ENCODE measurements at places on chromosomes 3 and 15.
A peak's percentile ranks its signal among the peaks of the same experiment; 100 is the strongest.

DNA sequence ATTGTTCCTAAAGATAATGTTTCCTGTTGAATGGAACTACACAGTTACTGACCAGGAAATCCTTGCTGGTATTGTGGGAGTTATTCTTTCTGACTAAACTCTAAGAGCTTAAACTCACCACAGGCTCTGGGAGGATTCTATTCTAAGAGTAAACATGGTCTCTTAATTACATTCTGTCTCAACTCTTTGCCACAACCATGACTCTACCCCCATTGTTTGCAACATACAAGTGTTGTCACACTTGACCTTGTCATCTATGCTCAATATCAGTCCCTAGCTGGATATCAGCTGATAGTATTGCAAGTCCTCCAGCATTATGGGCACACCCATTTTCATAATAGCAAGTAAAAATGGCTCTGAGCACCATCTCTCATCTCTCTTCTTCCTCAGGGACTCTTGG is 29.6 kb upstream of the SECISBP2L start:
- no peak for DNase-seq

- no peak for DNase-seq
These were observed 48.5 kb downstream of the EFHB start for GRCh38 chr3:19885468-19885867.

DNA sequence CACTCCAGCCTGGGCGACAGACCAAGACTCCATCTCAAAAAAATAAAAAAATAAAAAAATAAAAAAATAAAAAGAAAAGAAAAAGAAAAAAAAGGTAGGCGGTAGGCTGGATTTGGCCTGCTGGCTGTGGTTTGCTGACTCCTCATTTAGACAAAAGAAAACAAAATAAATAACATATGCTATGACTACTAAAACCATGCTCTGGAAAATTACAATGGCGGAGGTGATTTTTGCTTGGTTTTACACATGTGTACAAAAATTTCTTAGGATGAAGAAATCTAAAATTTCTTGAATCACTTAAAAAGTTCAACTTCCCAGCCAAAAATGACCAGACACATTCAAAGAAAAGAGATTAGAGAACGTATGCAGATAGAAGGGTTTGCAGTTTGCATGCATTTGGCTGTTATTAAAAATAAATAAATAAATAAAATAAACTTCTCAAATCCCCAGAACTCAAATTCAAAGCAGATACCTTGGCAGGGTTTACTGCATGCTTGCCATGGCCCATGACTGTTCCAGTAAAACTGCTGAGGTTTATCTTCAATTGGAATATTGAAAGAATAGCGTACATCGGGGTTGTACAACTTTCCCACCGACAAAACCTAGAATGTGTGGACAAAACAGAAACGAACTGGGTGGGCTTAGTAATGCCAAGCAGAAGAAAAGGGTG is 65.9 kb downstream of the ADAMTS9 start:
- DNase-seq: no peak

DNA sequence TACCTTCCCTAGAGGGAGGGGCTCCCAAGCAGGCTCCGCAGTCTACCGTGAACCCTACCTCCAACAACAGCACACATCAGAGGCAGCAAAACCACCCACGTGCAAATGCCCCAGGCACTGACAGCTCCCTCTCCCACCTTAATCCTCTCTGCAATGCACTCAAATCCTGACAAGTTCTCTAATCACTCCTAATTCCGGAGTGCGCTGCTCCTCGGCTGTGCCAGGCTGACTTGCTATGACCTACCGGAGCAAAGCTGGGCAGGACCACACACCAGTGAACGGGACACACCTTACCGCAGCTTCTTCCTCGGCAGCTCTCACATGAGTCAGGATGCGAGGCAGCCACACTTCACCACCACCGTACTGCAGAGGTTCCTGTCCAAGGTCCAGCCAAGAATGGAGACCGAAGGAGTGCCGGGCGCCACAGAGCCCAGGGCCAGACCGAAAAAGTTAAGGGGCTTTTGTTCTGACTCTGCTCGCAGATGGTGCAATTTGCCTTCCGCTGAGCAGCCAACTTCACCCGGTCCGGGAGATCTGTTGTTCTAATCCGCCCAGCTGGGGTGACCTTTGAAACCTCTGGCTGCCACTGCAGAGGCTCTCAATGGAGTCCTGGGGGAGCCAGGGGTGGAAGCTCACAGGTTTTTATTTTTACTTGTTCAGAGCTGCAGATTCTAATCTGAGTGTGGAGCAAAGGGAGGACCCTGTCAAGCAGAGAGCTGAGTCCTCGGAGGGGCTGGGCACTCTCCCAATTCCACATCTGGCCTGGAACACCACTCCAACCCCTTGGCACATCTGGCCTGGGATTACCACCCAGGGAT is 84.4 kb downstream of the MYLK start:
- peak; percentile 70 for DNase-seq
